Activated CD8-positive, alpha-beta T cell treated with anti-CD3 and anti-CD28 coated beads, Interleukin-2, amount 10 ng/mL, durations not matched to agents 7 days and 5 days (primary cell): ENCODE measurements at places on chromosomes 16 and 17. TPM values are rescaled to one million over a fixed set of nuclear protein-coding genes. Genes with fewer than 3 reads are reported as not detected.

Gene ZNF23
- total RNA-seq = 7.9 TPM

Gene GNG13
- not detected for total RNA-seq

Gene SLC6A4
- total RNA-seq = not detected

Gene C17orf100
- 1.5 TPM for total RNA-seq

Gene KCNJ16
- not detected for total RNA-seq

Gene UNC45B
- total RNA-seq = not detected

Gene ZNF423
- total RNA-seq = not detected

Gene ITGA2B
- total RNA-seq = 0.82 TPM

Gene ZNF597
- total RNA-seq = 2.7 TPM

Gene ZNF385C
- total RNA-seq = 0.47 TPM

Gene DNAH2
- not detected for total RNA-seq

Gene TBKBP1
- 2.4 TPM for total RNA-seq

Gene KRT40
- total RNA-seq = not detected

Gene MT4
- not detected for total RNA-seq

Gene KRT15
- total RNA-seq = not detected

Gene CDK3
- 6.4 TPM for total RNA-seq

Gene CA5A
- not detected for total RNA-seq

Gene KIF2B
- not detected for total RNA-seq

Gene CHP2
- not detected for total RNA-seq

Gene MT1E
- 74.8 TPM for total RNA-seq

Gene SOX15
- 0.29 TPM for total RNA-seq

Gene SEZ6
- not detected for total RNA-seq

Gene ASGR2
- not detected for total RNA-seq

Gene NTHL1
- total RNA-seq = 29.9 TPM

Gene CHST4
- not detected for total RNA-seq

Gene MSLN
- not detected for total RNA-seq

Gene CRHR1
- not detected for total RNA-seq

Gene KRTAP4-4
- not detected for total RNA-seq

Gene PSKH1
- total RNA-seq = 22.8 TPM

Gene FNDC8
- total RNA-seq = not detected

Gene SLFN13
- 56.3 TPM for total RNA-seq

Gene TBX6
- 1.3 TPM for total RNA-seq

Gene TLCD1
- total RNA-seq = 3.0 TPM

Gene KRT33A
- not detected for total RNA-seq
